Gastrocnemius medialis (tissue), 4 donors: ENCODE measurements at places on chromosomes 13 and 19. TPM values are rescaled to one million over a fixed set of nuclear protein-coding genes. Genes with fewer than 3 reads are reported as not detected.

DNA sequence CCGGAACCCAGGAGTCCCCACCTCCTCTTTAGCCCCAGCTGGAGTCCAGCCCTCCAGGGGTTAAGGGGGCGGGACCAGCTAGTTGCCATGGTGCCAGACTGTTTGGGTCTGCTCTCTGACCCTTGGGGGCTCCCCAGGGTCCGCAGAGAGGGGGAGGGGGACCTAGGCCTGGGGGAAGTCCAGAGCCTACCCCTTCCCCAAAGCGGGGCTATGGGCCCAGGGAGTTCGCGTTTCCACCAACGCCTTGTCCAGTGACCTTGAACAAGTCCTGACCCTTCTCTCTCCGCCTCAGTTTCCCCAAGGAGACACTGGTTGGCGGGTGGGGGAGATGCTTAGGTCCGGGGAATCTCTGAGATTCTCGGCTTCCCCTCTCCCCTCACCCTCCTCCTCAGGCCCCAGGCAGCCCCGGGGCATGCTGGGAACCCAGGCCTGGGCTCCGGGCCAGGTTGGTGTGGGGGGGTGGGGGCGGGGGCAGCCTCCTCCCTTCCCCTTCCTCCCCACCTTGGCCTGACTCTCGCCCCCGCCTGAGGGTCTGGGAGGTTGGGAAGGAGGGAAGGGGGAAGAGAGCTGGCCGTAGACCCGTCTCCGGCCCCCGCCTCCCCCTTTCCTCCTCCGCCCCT lies 2.6 kb upstream of the SPACA6 start:
- no peaks in the 10 kb centered on the region for H3K36me3 ChIP-seq
- H3K4me1 ChIP-seq = peaks cover 16% of the 10 kb centered on the region
- H3K27me3 ChIP-seq = peaks cover 5% of the 10 kb centered on the region
- DNase-seq = no peak
- peak overlapping the region; percentile 89 for H3K4me3 ChIP-seq

DNA sequence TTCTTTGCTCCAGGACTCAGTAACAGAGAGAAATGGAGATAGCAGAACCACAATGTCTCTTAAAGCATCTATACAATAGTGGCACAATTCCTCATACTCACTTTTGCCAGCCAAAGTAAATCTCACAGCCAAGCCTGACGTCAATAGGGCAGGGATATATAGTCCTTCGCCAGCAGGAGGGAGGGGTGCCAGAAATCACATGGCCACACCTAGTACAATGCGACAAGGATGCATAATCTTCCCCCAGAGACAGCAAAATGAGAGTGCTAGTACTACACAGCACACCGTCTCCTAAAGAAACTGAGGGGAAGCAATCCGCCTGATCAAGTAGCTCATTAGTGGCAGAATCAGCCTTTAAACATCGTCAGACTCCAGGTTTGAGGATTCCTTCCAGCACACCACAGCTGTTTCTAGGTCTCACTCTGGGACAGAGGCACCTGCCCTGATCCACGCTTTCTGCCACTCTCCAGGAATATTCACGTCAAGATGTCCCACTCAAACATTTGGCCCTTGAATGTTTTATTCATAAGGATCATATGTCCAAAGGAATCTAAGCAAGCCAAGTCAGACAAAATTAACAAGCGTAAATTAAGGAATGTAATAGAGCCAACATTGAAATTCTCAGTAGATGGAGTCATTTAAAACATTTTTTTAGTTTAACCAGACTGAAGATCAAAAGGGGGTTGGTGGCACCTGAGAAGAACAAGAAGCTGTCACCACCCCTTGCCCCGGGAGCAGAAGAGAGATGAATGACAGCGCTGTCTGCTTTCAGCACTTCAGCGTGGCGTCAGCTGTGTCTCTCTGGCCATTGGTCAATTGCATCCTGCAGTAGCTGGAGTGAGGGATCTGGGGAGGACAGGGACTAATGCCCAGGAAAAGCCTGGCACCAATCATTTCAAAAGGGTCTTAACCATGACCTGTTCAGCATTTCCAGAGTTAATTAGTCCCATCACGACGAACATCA lies 63.5 kb upstream of the SERP2 start:
- H3K27ac ChIP-seq = peak overlapping the region; percentile 86
- no peaks in the 10 kb centered on the region for H3K36me3 ChIP-seq
- H3K4me3 ChIP-seq = peak overlapping the region; percentile 17

LGALS7B gene
- not detected for total RNA-seq

ASF1B gene
- 1.2 TPM for total RNA-seq

- DNase-seq = no peak
- H3K36me3 ChIP-seq = no peaks in the 10 kb centered on the region
These were observed 904.5 kb downstream of the SLITRK6 start for GRCh38 chr13:84894749-84895148.

GRCh38 chr13:66886264-66886663 lies 343.9 kb downstream of the PCDH9 start:
- H3K4me1 ChIP-seq = no peaks in the 10 kb centered on the region
- no peak overlapping the region for H3K27ac ChIP-seq
- no peak for DNase-seq
- H3K27me3 ChIP-seq = no peaks in the 10 kb centered on the region
- no peaks in the 10 kb centered on the region for H3K36me3 ChIP-seq

GRCh38 chr13:72504131-72504841 lies 223.1 kb downstream of the MZT1 start:
- H3K36me3 ChIP-seq = no peaks in the 10 kb centered on the region
- no peak for DNase-seq
- H3K4me1 ChIP-seq = no peaks in the 10 kb centered on the region

LYPD5 gene
- total RNA-seq = 1.4 TPM

PSG4 gene
- total RNA-seq = not detected

GRCh38 chr13:99265821-99266426 lies 7.7 kb upstream of the GPR18 start:
- H3K4me3 ChIP-seq = no peak overlapping the region
- DNase-seq = no peak
- H3K36me3 ChIP-seq = no peaks in the 10 kb centered on the region
- peak overlapping the region; percentile 57 for H3K27ac ChIP-seq

KLK4 gene
- not detected for total RNA-seq

GRCh38 chr13:100209857-100210825 lies 121.2 kb downstream of the PCCA start:
- H3K4me3 ChIP-seq = no peak overlapping the region
- DNase-seq = no peak
- H3K4me1 ChIP-seq = no peaks in the 10 kb centered on the region
- H3K36me3 ChIP-seq = no peaks in the 10 kb centered on the region
- H3K27me3 ChIP-seq = no peaks in the 10 kb centered on the region

GRCh38 chr19:48487544-48487943 lies 18.4 kb downstream of the CYTH2 start:
- no peaks in the 10 kb centered on the region for H3K36me3 ChIP-seq
- H3K4me3 ChIP-seq = no peak overlapping the region
- H3K4me1 ChIP-seq = peaks cover 10% of the 10 kb centered on the region
- no peak for DNase-seq
